Retinal pigment epithelial cell (primary cell): ENCODE measurements at places on chromosomes 2 and 18.
A peak's percentile ranks its signal among the peaks of the same experiment; 100 is the strongest.

DNA sequence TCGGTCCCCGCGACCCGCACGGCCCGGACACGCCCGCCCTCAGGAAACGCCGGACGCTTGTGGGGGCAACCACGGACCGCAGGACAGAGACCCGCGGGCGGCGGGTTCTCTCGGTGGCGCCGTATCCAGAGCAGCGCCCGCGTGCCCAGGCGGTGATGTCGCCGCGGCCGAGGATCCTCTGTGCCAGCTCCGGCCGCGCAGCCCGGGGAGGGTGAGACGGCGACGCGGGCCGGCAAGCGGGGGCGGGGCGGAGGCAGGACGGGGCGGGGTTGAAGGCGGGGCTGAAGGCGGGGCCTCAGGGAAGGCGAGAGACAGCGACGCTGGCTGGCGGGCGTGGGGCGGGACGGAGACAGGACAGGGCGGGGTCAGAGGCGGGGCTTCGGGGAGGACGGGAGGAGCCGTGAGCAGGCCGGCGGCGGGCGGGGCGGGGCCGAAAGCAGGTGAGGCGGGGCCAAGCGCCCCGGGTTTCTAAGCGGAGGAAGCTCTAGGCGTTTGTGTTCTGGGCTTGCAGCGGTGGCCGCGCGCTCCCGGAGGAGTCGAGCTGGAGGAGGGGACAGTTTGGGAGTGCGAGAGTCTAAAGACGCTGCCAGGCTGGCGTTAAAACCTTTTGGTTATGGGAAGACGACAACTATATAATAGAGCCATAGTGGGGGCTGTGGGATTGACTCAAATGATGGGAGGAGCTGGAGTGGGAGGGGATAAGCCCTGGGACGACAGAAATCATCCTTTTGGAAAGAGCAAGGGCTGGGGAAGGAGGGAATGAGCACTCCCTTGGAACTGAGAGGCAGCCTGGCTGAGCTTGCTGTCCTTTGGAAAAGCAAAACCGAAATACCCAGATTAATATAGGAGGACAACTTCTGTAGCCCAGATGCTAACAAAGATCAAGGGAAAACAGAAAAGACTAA is at the start of gene DSEL:
DSEL (minus strand) TSS at position 182 of the 905 bp plus-strand sequence. CDS start 2,112 bp downstream, outside the sequence.
- DNase-seq = peak; percentile 72

GRCh38 chr2:60259781-60260180 is 293.7 kb downstream of the BCL11A start:
- no peak for DNase-seq

DNA sequence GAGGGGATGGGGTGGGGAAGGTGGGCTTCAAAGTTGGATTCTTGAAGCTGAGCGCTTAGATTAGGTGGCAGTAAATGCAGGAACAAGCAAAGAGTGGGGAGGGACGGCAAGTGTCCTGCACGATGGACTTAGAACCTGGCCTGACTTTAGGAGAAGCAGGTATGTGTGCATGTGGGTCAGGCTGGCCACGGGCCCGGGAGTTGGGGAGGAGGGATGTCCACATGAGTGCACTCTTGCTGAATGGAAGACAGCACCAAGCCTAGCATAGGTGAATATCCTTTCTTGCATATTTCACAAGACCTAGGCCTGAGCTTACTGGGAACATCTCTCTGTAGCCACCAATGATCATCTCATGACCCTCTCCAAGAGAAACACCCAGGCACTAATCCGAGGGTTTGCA is 96.1 kb downstream of the DDX1 start:
- DNase-seq = no peak

- DNase-seq = no peak
These were observed 83.7 kb upstream of the VRK2 start for GRCh38 chr2:57962861-57963260.

DNA sequence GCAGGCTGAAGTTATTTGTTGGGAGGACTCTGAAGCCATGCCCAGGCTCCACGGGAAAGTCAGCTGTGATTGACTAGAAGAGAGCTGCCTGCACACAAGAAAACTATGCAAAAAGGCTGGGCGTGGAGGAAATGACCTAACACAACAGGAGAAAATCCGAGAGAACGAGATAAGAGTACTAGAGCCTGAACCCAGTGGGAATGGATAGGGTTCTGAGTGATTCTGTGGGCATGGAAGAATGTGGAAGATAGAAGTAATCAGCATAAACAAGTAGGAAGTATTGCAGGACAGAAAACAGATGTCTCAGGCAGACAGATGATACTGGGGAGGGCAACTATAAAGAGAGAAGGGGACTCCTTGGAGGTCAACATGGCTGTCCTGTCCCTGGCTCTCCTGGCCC is 12.1 kb upstream of the COPS8 start:
- no peak for DNase-seq

GRCh38 chr2:45860136-45861121 is 209.0 kb downstream of the PRKCE start:
- no peak for DNase-seq

GRCh38 chr18:76997951-76998808 is 134.4 kb downstream of the MBP start:
- DNase-seq = no peak

- DNase-seq = no peak
These were observed 3.5 kb upstream of the RFX8 start for GRCh38 chr2:101478181-101479001.

DNA sequence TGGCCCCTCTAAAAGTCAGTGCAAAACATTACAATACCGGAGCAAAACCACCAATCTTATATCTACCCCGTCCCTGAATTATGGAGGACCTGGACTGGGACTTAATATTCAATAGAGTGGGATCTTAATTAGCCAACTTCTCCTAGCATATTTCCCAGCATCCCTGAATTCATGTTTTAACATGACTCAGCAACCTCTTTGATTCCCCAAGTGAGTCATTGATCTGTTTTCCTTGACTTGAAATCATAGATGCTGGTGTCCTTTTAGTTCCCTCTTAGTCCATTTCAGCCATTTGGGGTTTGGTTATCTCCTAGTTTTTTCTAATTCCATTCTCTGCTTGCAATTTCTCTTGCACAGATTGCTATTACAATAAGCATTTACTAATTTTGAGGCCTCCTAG is 677.7 kb upstream of the CELF4 start:
- no peak for DNase-seq

DNA sequence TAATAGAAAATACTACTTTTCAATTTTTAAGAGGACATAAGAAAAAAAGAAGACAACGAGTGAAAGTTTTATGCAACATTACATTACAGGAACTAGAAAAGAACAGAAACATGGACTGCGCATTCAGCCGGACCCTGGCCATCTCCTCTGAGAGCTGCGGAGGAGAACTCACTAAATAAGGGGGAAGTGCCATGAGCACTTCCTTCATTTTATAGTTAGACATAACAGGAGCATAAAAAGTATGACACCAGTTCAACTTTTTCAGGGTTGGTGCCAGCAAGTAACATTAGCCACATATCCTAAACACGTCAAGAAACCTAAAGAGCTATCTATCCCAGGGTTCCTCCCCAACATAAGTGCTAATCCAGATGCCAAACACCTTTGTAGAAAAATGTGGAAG is 78.0 kb upstream of the SERTAD2 start:
- DNase-seq = no peak

DNA sequence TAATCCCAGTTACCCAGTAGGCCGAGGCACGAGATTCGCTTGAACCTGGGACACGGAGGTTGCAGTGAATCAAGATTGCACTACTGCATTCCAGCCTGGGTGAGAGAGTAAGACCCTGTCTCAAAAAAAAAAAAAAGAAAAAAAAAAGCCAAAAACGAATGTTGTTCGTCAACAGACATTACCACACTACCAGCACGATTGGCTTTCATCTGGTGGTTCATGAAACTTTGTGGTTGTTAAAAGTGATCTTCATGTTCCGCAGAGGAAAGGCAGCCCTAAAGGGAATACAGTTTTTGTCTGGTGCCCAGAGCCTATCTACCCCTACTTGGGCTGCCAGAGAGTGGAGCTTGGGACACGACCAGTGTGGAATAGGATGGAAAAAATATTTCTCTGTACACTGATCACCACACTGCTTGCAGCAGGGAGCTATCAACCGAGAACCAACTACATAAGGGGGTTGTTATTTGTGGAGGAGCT is 13.6 kb upstream of the CXCR4 start:
- DNase-seq = no peak

- no peak for DNase-seq
These were observed 54.5 kb downstream of the PARD6G start for GRCh38 chr18:80192653-80193385.

GRCh38 chr2:26692279-26692896 is at the start of gene KCNK3:
KCNK3 (plus strand) TSS chr2:26692722; CDS start chr2:26692876, 154 bp downstream.
- DNase-seq = no peak

DNA sequence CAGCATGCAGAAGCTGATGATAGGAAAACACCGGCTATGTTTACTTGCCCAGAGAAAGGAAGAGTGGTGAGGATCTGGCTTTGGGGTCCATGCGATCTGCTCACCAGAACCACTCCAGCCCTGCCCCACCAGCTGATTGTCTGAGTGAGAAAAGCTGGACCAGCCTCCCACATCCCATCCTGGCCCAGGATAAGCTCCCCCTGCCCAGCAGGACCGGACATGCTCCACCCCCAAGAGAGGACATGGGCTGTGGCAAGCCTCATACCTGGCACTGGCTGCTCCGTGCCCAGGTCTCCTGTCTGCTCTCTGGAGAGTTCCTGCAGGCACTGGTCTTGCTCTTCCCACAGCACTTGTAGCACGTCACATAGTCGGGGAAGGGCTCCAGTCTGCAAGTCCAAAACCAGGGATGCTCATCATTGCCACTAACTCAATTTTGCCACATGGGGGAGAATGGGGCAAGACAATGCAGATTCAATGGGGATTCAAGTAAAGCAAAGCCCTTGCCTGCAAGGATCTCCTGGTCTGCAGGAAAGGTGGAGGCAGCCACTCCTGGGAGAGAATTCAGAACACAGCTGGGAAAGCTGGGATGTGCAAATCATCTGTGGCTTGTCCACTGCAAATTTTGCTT is 30.0 kb downstream of the SCTR start:
- no peak for DNase-seq

GRCh38 chr2:19745318-19746136 is 156.3 kb downstream of the TTC32 start:
- no peak for DNase-seq

DNA sequence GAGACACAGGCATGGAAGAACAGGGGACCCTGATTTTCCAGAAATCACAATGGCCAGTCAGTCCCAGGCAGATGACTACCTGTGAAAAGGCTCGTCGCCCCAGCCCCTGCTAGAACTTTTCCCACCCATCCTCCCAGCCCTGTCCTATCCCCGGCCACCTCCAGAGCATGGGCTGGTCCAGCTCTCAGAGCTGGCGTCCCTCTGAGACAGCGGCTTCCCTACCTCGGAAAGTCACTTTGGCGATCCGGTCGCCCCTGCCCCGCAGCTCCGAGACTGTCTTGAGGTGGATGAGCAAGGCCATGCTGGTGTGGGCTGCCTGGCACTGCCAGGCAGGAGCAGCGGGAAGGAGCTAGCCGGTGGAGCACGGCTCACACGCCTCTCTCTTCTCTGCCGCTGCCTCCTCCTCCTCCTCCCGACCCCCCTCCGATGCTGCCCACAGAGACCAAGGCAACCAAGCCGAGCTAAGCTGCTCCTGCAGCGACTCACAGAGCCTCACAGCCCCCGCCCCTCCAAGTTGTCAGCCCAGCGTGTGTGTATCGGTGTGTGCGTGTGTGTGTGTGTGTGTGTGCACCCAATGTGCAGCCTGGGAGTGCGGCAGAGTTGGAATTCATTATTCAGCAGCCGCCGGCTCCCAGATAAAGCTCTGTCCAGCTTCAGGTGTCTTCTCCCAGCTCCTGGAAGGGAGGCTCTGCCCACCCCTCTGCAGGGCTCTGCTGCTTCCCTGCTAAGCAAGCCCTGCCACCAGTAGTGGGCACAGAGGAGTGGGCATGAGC is 80.5 kb upstream of the OTOF start:
- DNase-seq = peak; percentile 14

DNA sequence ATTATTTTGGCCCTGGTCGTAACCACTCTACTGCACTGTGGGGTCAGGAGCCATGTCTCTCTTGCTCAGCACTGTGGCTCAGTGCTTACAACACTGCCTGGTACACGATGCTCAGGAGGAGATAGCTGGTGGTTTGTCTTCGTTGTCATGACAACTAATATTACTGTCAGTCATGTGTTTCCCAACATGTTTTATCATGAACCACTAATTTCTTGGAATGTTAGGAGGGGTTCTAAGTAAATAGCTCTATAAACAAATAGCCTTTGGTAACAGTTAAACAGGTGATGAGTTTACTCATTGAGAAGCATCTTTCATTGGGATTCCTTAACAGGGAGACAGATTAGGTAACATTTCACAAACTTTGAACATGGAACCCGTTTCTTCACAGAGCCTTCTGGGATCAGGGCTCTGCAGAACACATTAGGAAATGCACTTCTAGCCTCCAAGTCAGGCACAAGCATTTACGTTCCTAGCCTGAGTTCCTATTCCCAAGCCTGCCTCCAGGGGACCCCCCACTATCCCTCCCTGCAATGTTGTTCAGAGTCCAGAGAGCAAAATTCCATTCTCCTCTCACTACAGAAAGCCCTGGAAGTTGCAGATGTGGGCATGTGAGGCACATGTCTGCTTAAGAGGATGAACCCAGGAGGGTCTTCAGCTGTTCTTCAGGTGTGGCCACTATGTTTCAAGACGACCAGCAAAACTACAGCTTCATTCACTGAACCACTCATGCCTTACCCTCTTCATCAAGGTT is 6.4 kb upstream of the RBM44 start:
- no peak for DNase-seq

DNA sequence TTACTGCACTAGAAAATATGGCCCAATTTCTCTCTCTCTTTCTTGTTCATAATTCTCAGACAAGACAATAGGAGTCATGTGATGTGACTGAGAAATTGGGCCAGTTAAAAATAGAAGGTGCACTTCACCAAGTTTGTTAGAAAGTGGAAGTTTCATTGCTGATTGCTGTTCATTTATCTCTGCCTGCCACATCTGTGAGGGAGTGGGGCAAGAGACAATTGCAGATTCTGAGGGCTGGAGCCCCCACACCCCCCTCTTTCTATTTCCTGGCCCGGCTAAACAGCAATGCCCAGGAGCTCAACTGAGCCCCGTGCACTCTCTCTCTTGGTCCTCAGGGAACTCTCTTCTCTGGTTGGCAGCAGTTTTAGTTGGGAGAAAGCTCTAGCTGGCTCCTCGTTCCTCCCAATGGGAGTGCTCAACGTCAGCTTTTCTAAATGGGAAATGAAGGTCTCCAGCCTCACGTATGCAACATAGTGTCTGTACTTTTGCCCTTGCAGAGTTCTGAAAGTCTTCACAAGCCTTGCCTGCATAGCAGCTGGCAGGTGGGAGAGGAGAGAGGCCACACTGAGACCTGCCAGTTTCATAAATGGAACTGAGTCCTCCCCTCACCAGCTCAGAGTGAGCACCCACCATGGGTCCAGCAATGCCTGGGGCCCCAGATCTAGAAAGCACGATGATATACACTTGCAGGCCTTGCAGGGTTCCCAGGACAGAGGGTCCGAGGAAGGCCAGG is 115.7 kb downstream of the MYCN start:
- DNase-seq = no peak

DNA sequence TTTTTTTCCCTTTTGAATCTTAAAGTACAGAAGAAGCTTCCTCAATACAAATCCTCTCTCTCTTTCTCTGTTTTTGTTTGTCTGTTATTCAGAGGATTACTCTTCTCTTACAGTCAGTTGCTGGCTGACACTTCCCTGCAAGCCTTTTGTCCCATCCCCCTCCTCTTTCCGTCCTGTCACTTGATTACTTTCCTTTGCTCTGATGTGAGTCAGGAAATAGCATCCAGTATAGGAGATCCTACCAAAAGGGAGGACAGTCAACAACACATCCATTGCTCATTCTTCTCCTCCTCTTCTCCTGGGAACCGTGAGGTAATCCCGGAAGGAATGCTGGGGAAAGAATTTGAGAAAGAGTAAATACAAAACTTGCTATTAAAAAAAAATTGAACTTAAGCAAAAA is 79.3 kb upstream of the SCN7A start:
- peak; percentile 21 for DNase-seq
